ENCODE measurements at places on chromosomes 3 and 15.

GRCh38 chr3:32493437-32494414, 8.9 kb downstream of the CMTM6 start:
- DNase-seq, result no peak
- H3K36me3 ChIP-seq, result peaks cover 8% of the 10 kb centered on the region

DNA sequence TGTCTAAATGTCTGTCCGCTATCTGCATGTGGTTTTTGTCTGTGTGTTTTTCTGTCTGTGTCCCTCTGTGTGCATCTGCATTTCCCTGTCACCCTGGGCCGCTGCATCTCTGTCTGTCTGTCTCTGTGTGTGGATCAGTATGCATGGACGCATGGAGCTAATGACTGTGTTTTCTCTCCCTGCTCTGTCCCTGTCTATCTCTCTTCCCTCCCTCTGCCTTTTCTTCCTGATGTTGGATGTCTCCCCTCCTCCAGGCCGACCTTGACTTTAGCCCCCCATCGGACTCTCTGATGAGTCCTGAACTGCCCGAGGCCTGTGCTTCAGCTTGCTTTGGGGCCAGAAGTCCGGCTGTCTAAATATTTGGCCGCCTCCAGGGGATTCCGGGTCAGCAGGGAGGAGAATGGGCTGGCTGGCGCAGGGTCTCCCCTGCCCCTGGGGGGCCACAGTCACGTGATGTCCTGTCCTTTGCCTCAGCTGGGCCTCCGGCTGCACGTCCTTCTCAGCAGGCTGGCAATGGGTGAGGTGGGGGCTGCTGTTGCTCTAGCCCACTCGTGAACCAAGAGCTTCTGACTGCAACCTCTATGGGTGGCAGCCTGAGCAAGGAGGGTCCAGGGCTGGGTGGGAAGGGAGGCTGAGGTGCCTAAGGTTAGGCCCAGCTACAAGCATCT, 3.7 kb downstream of the SLC38A3 start:
- H3K4me1 ChIP-seq, result peaks cover 1% of the 10 kb centered on the region
- no peak overlapping the region for H3K27ac ChIP-seq
- peaks cover 33% of the 10 kb centered on the region for H3K27me3 ChIP-seq
- H3K36me3 ChIP-seq, result no peaks in the 10 kb centered on the region
- no peak overlapping the region for H3K4me3 ChIP-seq

DNA sequence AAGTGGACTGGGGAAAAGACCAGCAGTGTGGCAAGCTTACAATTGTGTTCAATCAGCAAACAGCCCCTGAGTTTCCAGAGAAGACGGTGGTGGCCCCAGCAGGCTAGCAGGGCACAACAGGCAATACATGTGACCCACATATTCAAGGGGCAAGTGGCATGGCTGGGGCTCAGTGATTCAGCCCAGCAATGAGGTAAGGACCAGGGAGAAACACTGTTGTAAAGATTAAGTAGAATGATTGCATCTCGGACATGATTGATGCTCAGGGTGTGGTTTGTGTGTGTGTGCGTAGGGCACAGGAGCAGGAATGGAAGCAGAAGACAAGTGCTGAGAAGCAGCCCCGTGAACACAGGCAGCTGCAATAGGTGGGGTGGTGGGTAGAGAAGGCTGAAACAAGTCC, 37.9 kb downstream of the KLHL6 start:
- no peaks in the 10 kb centered on the region for H3K36me3 ChIP-seq
- peaks cover 23% of the 10 kb centered on the region for H3K4me1 ChIP-seq
- no peak for DNase-seq
- H3K4me3 ChIP-seq, result no peak overlapping the region

DNA sequence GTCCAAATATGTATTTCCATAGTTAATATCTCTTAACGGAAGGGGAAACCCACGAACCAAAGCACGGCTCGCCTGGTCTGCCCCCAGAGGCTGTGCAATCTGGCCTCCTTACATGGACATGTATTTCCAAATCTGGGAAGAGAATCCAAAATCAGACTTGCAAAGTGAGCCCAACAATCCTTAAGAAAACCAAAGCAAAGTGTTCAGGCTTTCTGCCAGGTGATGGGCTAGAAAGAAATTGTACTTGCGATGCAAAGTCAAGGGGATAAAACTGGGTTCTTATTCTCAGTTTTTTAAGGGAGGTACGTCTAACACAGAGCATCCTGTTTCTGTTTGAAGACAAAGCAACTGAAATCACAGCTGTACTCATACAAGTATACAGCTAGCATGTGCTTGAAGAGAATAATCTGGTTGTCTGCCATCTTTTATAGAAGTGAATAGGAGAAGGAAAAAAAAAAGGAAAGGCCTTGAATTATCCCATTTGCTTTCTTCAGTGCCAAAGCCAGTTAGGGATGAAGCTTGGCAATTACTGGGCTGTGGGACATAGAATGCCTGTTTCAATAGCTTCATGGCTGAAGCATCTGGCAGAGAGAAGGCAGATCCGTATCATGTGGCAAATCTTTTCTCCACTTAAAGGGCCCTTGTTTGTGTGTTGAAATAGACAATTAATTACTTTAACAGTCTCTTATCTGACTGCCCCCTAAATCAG, 48.4 kb downstream of the LRIG1 start:
- DNase-seq, result no peak
- no peak overlapping the region for H3K27ac ChIP-seq
- peaks cover 6% of the 10 kb centered on the region for H3K4me1 ChIP-seq
- no peak overlapping the region for H3K4me3 ChIP-seq

DNA sequence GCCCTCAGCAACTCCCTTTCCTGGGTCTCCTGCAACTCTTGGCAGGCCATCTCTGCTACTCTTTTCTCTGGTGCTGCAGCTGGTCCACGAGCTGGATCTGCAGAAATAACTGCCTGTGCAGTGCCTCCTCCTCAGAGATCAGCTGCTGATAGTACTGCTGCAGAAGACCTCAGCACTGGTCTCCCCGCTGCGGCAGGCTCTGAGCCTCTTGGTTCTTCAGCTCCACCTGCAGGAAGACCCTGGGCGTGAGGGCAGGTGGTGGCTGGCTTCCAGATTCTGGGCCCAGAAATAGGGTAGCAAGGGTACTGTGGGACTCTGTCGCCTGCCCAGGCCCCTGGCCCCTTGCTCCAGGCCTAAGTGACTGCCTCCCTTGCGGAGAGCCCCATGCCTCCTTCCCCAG, 79.7 kb upstream of the C2CD4B start:
- no peak for DNase-seq
- H3K4me3 ChIP-seq, result no peak overlapping the region
- H3K27ac ChIP-seq, result no peak overlapping the region

DNA sequence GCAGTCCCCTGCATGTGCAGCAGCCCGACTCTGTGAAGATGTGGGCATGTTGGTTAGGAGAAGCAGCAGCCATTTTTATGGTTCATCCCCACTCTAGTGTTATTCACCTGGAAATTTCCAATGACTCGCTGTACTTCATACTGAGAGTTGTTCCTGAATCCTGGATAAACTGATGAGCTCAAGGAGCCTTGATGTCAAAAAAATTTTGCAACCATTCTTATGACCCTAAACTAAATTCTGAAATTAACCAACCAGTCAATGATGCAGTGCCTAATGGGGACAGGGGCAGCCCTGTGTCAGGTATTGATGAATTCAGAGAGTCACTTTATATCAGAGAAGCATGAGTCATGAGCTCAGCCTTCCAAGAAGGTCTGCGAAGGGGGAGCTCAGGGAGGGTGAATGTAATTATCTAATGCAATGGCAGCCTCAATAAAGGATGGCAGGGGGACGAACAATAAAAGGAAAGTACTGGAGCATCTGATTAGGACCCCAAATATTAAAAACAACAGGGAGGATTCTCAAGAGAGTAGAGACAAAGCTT, 108.4 kb upstream of the VEPH1 start:
- H3K27ac ChIP-seq, result no peak overlapping the region
- H3K4me3 ChIP-seq, result no peak overlapping the region
- peaks cover 4% of the 10 kb centered on the region for H3K27me3 ChIP-seq
- H3K4me1 ChIP-seq, result peaks cover 2% of the 10 kb centered on the region
- no peaks in the 10 kb centered on the region for H3K36me3 ChIP-seq
- no peak for DNase-seq

GRCh38 chr3:5181469-5182141, 5.9 kb upstream of the EDEM1 start:
- H3K4me3 ChIP-seq, result no peak overlapping the region
- H3K4me1 ChIP-seq, result peaks cover 5% of the 10 kb centered on the region
- DNase-seq, result no peak
- no peak overlapping the region for H3K27ac ChIP-seq
- H3K27me3 ChIP-seq, result no peaks in the 10 kb centered on the region
- peaks cover 20% of the 10 kb centered on the region for H3K36me3 ChIP-seq

- H3K36me3 ChIP-seq, result peaks cover under 1% of the 10 kb centered on the region
- H3K27ac ChIP-seq, result peak overlapping the region; percentile 91
- peaks cover 32% of the 10 kb centered on the region for H3K4me1 ChIP-seq
- no peak for DNase-seq
- H3K4me3 ChIP-seq, result peak overlapping the region; percentile 90
These were observed 631 bp upstream of the CNBP start for GRCh38 chr3:129184396-129184657.

DNA sequence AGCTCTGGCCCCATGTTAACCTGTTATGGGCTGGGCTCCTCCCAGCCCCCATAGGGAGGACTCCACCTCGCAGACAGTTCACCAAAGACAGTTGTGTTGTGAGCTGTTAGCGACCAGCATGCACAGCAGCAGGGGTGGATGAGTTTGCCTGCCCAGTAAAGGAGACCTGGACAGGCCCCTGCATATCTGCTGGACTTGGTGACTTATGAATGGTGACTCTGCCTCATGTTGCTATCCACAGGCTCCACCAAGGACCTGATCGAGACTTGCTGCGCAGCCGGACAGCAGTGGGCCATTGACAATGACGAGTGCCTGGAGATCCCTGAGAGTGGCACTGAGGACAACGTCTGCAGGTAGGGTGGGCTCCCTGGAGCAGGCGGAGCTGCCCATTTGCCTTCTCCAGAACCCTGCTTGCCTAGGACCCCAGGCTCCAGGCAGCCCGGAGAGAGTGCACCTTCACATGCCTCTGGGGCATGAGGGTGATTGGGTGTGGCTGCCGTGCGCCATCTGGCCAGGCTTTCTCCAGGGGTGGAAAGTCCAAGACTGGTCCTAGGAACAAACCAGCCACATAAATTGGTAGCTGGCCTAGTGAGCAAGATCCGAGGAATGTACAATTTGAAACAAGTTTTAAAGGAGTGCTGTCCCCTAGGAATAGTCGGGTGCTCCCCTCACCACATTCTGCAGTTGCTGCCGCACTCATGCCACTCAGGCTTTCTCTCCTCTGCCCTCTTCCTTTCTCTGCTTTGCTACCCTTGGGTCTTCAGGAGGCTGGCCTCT, 59.1 kb downstream of the FBLN2 start:
- no peak overlapping the region for H3K27ac ChIP-seq
- no peaks in the 10 kb centered on the region for H3K27me3 ChIP-seq

DNA sequence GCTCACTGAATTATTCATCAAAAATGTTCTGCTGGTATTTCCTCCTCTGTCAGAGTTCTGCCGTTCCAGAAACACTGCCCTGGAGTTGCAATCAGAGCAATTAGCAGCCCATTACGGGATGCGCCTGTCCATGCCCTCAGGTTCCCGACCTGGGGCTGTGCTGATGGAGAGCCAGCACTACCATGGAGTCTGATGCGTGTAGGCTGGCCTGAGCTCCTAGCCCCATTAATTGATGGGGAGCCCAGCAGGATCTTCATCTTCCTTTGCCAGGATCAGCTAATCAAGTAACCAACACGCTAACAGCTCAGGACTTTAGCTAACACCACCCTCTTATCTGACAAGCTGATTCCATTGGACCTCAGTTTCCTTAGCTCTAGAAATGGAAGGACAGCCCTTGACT, 164.2 kb downstream of the ABHD5 start:
- no peak for DNase-seq
- H3K36me3 ChIP-seq, result no peaks in the 10 kb centered on the region
- H3K4me3 ChIP-seq, result no peak overlapping the region
- no peaks in the 10 kb centered on the region for H3K4me1 ChIP-seq
- peaks cover 79% of the 10 kb centered on the region for H3K27me3 ChIP-seq

GRCh38 chr3:126423191-126424038, 28.7 kb downstream of the CFAP100 start:
- peaks cover 14% of the 10 kb centered on the region for H3K36me3 ChIP-seq
- no peaks in the 10 kb centered on the region for H3K4me1 ChIP-seq
- H3K4me3 ChIP-seq, result no peak overlapping the region
- H3K27me3 ChIP-seq, result peaks cover 1% of the 10 kb centered on the region
- DNase-seq, result no peak

DNA sequence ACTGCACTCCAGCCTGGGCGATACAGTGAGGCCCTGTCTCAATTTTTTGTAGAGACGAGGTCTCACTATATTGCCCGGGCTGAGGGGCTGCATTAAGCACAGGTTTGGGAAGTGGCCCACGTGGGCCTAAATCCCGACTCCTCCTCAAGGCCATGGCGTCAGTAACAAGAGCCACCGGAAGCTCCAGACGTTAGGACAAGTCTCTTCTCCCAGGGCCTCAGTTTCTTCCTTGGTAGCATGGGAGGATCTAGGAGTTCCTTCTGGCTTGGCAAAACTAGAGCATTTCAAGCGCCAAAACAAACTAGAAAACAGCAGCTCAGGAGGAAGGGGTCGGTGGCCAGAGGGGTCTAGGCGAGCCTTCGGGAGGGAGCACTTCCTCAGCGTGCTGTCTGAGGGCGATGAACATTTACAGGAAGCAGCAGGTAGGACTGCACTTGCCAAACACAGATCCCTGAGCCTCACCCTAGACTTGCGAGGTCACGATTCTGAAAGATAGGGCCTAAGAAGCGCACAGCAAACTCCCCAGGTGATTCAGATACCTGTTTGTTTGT, 536 bp downstream of the SNAPC5 start:
- peak overlapping the region; percentile 95 for H3K27ac ChIP-seq
- no peaks in the 10 kb centered on the region for H3K27me3 ChIP-seq
- peaks cover 11% of the 10 kb centered on the region for H3K4me1 ChIP-seq
- no peak for DNase-seq
- peak overlapping the region; percentile 91 for H3K4me3 ChIP-seq
- peaks cover 34% of the 10 kb centered on the region for H3K36me3 ChIP-seq

DNA sequence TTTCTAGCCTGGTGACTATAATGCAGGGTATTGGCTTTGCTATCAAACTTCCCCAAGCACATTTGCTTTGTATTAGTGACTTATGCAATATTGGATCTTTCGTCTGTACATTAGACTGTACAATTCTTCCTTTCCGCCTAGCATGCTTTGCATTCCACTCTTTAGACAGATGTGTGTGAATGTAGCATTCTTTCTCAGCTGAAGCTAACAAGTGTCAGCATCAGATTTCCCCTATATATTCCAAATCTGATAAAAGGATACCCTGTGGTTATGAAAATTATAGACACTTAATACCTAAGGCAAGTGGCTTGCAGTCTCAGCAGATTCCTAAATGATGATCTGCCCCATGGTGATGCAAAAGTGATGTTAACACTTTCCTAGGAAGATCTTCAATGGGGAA, 360.1 kb downstream of the CNTN4 start:
- H3K27ac ChIP-seq, result no peak overlapping the region
- H3K27me3 ChIP-seq, result no peaks in the 10 kb centered on the region
- H3K36me3 ChIP-seq, result no peaks in the 10 kb centered on the region
- H3K4me3 ChIP-seq, result no peak overlapping the region

Measured in mesothelial cell of epicardium (in vitro differentiated cells).